ENCODE measurements at places on chromosomes 3 and 15. TPM values are rescaled to one million over a fixed set of nuclear protein-coding genes. Genes with fewer than 3 reads are reported as not detected.

DNA sequence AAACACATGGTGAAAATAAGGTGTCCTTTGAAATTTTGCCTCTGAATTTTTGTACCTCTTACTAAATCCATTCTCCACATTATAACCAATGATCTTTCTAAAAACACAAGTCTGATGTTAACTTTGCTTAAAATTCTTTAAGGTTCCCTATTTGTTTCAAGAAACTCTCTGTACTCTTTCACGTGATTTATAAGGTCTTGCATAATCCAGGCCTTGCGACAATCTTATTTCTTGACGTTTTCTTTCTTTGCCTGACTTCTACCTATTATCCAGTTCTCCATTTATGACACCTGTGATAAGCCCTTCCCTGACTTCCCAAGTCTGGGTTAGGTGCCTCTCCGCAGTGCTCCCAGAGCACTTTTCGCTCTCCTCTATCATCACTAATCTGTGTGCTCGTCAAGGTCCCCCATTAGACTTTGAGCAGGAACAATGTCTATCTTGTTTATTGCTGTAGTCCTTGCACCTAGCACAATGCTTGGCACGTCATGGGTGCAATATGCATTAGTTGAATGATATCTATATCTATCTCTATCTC is 24.3 kb upstream of the KPNA1 start:
- peaks cover 72% of the 10 kb centered on the region for H3K36me3 ChIP-seq
- peak; percentile 10 for DNase-seq
- no peaks in the 10 kb centered on the region for H3K27me3 ChIP-seq
- H3K4me3 ChIP-seq, result no peak overlapping the region
- H3K4me1 ChIP-seq, result no peaks in the 10 kb centered on the region

- no peaks in the 10 kb centered on the region for H3K36me3 ChIP-seq
- no peaks in the 10 kb centered on the region for H3K4me1 ChIP-seq
- H3K27me3 ChIP-seq, result no peaks in the 10 kb centered on the region
Observed at GRCh38 chr3:189821262-189821661, 190.1 kb downstream of the TP63 start.

GRCh38 chr3:182895513-182896112 is 84.7 kb downstream of the DCUN1D1 start:
- peaks cover 7% of the 10 kb centered on the region for H3K36me3 ChIP-seq
- H3K27ac ChIP-seq, result no peak overlapping the region
- DNase-seq, result no peak
- no peaks in the 10 kb centered on the region for H3K27me3 ChIP-seq

Gene MYZAP
- polyA plus RNA-seq, result 4.7 TPM

Gene GHSR
- polyA plus RNA-seq, result not detected

DNA sequence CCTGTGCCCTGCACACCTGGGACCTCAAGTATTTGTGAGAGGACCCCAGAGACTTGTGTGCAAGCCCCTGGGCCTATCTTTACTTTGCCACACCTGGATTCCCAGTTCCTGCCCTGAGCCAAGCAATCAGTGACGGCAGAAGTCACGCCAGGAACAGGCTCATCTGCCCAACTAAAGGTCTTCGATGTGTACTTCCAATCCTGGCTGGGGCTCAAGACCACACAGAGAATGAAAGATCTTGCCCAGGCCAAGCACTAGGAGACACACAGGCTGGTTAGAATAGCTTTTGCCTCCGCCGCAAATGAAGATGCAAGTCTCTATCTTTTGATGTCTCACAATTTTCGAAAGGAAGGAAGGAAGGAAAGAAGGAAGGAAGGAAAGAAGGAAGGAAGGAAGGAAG is 228.8 kb downstream of the OCA2 start:
- peaks cover 15% of the 10 kb centered on the region for H3K4me1 ChIP-seq
- peak; percentile 16 for DNase-seq
- no peaks in the 10 kb centered on the region for H3K36me3 ChIP-seq
- H3K27me3 ChIP-seq, result no peaks in the 10 kb centered on the region
- H3K27ac ChIP-seq, result no peak overlapping the region
- H3K4me3 ChIP-seq, result no peak overlapping the region

DNA sequence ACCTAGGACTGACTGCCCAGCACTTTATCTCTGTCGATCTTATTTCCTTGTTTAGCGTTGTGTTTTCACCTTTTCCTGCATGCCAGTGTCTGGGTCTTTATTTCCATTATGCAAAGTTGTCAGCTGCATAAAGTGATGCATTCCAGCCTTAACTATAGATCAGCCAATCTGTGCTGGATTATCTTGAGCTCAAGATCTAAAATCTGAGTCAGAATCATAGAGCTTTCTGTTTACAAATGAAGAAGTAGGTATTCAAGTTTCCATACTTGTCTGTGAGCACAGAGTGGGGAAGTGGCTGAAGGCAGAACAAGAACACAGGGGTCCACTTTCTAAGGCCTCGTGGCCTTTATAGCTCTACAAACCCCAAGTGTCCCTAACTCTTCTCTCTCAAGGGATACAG is 82.4 kb upstream of the PLCL2 start:
- H3K4me3 ChIP-seq, result no peak overlapping the region
- peaks cover 5% of the 10 kb centered on the region for H3K4me1 ChIP-seq

GRCh38 chr15:36501063-36501678 is 78.3 kb upstream of the CDIN1 start:
- no peak overlapping the region for H3K4me3 ChIP-seq
- no peaks in the 10 kb centered on the region for H3K4me1 ChIP-seq
- H3K36me3 ChIP-seq, result no peaks in the 10 kb centered on the region
- no peaks in the 10 kb centered on the region for H3K27me3 ChIP-seq
- no peak overlapping the region for H3K27ac ChIP-seq
- peak; percentile 71 for DNase-seq

DNA sequence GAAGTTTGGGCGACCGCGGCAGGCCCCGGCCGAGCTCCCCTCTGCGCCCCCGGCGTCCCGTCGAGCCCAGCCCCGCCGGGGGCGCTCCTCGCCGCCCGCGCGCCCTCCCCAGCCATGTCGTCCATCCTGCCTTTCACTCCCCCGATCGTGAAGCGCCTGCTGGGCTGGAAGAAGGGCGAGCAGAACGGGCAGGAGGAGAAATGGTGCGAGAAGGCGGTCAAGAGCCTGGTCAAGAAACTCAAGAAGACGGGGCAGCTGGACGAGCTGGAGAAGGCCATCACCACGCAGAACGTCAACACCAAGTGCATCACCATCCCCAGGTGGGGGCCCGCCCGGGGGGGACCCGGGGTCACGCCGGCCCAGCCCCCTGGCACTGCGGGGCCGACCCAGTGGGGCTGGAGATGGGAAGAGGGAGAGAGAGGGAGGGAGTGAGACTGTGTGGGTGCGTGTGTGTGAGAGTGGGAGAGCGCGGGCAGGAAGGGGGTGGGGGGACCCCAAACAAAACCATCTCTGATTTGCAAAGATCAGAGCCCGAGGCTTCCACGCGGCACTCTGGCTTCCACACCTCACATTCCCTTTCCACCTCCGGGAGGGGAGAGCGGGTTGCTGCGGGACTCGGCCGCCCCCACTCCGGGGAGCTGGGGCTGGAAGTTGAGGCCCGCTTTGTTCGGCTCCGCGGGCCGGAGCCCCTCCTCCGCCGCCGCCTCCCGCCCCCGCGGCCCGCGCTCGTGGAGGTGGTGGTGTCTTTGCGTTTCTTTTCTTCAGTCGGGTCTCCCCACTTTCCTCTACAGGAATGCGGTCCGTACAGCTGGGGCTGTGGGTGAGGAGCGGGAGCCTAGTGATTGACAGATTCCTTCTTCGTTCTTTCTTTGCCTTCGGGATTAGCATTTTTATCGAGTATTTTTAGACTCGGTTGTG is 898 bp downstream of the SMAD3 start:
- peaks cover 9% of the 10 kb centered on the region for H3K36me3 ChIP-seq
- H3K27ac ChIP-seq, result peak overlapping the region; percentile 81
- peaks cover 48% of the 10 kb centered on the region for H3K4me1 ChIP-seq
- peak; percentile 61 for DNase-seq
- H3K27me3 ChIP-seq, result no peaks in the 10 kb centered on the region
- H3K4me3 ChIP-seq, result peak overlapping the region; percentile 93

GRCh38 chr3:61060411-61060861 is 190.8 kb downstream of the FHIT start:
- H3K27me3 ChIP-seq, result no peaks in the 10 kb centered on the region
- no peak for DNase-seq
- no peaks in the 10 kb centered on the region for H3K4me1 ChIP-seq
- H3K36me3 ChIP-seq, result no peaks in the 10 kb centered on the region
- H3K4me3 ChIP-seq, result no peak overlapping the region
- H3K27ac ChIP-seq, result no peak overlapping the region

GRCh38 chr3:183213415-183214276 is 39.4 kb upstream of the B3GNT5 start:
- H3K4me3 ChIP-seq, result no peak overlapping the region
- H3K27ac ChIP-seq, result no peak overlapping the region
- no peak for DNase-seq

Gene CIDEC
- 0.38 TPM for polyA plus RNA-seq

GRCh38 chr3:179948740-179949139 is 88.0 kb downstream of the PEX5L start:
- no peaks in the 10 kb centered on the region for H3K27me3 ChIP-seq
- no peak overlapping the region for H3K27ac ChIP-seq
- no peaks in the 10 kb centered on the region for H3K36me3 ChIP-seq

DNA sequence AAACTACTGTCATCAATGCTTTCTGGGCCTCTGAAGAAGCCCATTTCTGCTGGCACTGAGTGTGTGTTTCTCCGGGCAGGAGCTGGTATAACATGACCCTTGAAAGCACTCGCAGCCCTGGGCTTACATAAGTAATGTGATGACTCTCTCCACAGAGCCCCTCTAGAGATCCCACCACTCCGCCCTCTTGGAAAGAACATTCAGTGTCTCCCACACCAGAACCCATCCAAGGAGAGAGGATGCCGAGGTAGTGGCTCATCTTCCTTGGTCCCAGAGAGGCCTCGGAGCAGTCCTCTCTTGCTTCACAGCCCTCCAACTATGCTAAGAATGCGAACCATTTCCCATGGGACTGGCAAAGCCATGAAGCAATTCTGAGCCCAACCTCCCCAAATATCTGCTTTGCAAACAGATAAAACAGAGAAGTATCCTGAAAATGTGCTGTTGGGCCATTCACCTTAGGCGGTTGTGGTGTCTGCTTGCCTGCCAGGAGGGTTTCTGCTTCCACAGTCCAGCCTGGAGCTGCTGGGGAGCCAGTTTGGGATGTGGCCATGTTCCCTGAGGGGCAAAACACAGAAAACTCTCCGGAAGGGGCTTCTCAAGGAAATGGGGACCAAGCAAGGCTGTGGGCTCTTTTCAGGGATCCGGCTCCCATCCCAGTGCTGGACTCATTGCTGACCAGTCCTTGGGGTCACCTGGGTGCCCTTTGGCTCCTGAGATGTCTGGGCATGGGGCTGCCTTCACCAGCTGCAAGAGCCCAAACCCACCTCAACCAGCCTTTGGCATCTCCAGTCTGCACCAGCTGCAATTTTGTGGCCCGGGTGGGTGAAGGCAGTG is 47.3 kb downstream of the AMOTL2 start:
- H3K36me3 ChIP-seq, result no peaks in the 10 kb centered on the region
- DNase-seq, result peak; percentile 82
- no peaks in the 10 kb centered on the region for H3K27me3 ChIP-seq
- H3K4me1 ChIP-seq, result peaks cover 34% of the 10 kb centered on the region

Gene CAMK2N2
- polyA plus RNA-seq, result not detected

DNA sequence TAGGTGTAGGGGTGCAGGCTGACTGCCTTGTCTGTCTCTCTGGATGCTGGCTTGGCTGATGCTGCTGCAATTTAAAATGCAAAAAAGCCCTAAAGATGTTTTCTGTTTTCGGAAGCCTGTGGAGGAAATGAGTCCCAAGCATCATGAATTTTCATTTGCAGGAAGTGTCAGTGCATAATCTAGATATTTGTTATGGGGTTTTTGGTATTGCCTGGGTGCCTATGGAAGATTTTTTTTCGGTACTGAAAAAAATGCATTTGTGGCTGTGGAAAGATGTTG is 1.9 kb downstream of the CACNA1D start:
- H3K36me3 ChIP-seq, result no peaks in the 10 kb centered on the region
- no peak overlapping the region for H3K27ac ChIP-seq
- H3K4me3 ChIP-seq, result no peak overlapping the region
- peaks cover 50% of the 10 kb centered on the region for H3K27me3 ChIP-seq
- no peak for DNase-seq

- no peaks in the 10 kb centered on the region for H3K36me3 ChIP-seq
- no peak overlapping the region for H3K4me3 ChIP-seq
- no peak overlapping the region for H3K27ac ChIP-seq
- H3K4me1 ChIP-seq, result peaks cover 39% of the 10 kb centered on the region
- no peaks in the 10 kb centered on the region for H3K27me3 ChIP-seq
Observed at GRCh38 chr3:134317106-134317947, 56.9 kb downstream of the AMOTL2 start.

- no peak overlapping the region for H3K4me3 ChIP-seq
- no peak for DNase-seq
- peaks cover 5% of the 10 kb centered on the region for H3K4me1 ChIP-seq
- no peaks in the 10 kb centered on the region for H3K36me3 ChIP-seq
- H3K27ac ChIP-seq, result no peak overlapping the region
- H3K27me3 ChIP-seq, result peaks cover 26% of the 10 kb centered on the region
Observed at GRCh38 chr3:155083313-155083905, 3.3 kb downstream of the MME start.

DNA sequence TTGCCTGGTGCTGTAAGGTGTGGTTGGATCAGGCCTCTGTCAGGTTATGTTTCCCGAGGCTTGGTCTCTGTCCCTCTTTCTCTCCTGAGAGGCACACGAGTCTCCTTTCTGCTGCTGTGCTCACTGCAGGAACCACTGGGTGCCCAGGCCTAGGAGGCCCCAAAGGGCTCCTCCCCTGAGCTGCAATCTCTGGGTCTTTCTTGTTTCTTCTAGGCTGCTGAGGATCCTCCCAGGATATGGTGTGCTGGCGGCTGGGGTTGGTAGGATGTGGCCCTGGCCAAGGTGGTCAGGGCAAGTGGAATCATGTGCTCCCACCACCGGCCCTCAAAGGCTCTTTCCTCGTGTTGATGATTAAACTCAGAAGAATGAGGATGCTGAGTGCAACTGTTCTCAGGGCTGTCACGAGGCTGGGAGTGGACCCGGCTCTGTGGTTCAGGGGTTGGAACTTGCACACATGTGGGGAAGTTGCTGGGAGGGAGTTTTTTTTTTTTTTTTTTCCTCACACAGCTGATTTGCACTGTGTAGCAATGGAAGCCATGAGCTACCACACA is 43.6 kb upstream of the CTSH start:
- peaks cover 11% of the 10 kb centered on the region for H3K4me1 ChIP-seq
- H3K36me3 ChIP-seq, result no peaks in the 10 kb centered on the region
- peak; percentile 84 for DNase-seq
- peaks cover 5% of the 10 kb centered on the region for H3K27me3 ChIP-seq

Gene CMTM8
- polyA plus RNA-seq, result 2.5 TPM

GRCh38 chr3:138137861-138138260 is 5.7 kb upstream of the A4GNT start:
- H3K4me1 ChIP-seq, result no peaks in the 10 kb centered on the region
- no peak for DNase-seq
- H3K36me3 ChIP-seq, result no peaks in the 10 kb centered on the region
- H3K27me3 ChIP-seq, result no peaks in the 10 kb centered on the region

DNA sequence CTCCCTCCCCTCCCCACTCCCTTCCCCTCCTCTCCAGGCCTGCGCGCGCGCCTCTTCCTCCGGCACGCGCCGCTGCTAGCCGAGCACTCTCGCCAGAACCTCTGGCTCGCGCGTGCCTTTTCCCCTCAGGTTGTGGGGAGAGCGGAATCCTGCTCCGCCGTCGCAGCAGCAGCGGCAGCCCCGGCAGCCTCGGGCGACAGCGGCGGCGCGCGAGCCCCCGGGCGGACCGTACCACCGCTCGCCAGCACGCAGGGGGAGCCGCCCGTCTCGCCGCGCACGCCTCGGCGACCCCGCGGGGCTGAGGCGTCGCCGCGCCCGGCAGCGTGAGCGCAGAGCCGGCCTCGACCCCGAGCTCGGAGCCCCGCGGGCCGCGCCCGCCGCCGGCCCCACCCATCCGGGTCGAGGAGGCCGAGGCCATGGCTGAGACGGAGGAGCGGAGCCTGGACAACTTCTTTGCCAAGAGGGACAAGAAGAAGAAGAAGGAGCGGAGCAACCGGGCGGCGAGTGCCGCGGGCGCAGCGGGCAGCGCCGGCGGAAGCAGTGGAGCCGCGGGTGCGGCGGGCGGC is at the start of gene CDV3:
Gene CDV3, plus strand, starts transcription at position 58 of the 566 bp plus-strand sequence. Its CDS starts 359 bp downstream, at position 417.
- no peaks in the 10 kb centered on the region for H3K27me3 ChIP-seq
- H3K4me1 ChIP-seq, result peaks cover 17% of the 10 kb centered on the region
- peak within 1 kb of the TSS; percentile 93 for H3K4me3 ChIP-seq
- no peak for DNase-seq
- peaks cover 22% of the 10 kb centered on the region for H3K36me3 ChIP-seq
- peak within 1 kb of the TSS; percentile 97 for H3K27ac ChIP-seq
